Activated T-helper 17 cell treated with anti-CD3 and anti-CD28 coated beads, Interleukin-2, amount 50 U/mL, for 72 hours (primary cell): ENCODE measurements at places on chromosomes 2 and 18.

- no peaks in the 10 kb centered on the region for H3K4me1 ChIP-seq
- no peaks in the 10 kb centered on the region for H3K36me3 ChIP-seq
- no peak overlapping the region for H3K4me3 ChIP-seq
- no peak for ATAC-seq
These were observed 228.7 kb downstream of the PID1 start for GRCh38 chr2:229042349-229042748.

DNA sequence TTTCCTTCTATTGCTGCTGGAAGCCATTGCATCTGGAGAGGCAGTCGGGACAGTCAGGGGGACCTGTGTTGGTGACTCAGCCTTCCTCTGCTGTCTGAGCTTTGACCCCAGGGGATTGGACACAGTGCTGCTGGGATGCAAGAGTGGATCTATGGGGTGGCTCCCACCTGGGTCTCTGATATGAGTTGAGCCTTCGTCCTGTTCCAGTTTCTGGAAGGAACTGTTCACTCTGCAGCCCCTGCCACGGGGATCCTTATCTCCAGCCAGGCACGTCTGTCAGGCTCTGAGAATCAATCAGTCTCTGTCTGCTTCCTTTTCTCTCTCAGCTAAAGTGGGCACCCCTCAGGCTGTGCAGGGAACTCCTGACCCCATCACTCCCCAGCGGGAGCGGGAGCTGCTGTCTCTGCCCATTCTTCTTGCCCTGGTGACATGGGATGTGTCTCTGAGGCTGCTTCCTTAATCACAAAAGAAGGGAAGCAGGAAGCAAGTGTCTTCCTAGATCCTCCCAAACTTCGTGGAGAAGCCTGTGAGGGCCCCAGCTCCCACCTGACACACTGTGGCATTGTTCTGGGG is 51.7 kb downstream of the ARHGAP28 start:
- no peaks in the 10 kb centered on the region for H3K36me3 ChIP-seq
- H3K4me1 ChIP-seq = no peaks in the 10 kb centered on the region
- ATAC-seq = no peak
- no peak overlapping the region for H3K4me3 ChIP-seq

DNA sequence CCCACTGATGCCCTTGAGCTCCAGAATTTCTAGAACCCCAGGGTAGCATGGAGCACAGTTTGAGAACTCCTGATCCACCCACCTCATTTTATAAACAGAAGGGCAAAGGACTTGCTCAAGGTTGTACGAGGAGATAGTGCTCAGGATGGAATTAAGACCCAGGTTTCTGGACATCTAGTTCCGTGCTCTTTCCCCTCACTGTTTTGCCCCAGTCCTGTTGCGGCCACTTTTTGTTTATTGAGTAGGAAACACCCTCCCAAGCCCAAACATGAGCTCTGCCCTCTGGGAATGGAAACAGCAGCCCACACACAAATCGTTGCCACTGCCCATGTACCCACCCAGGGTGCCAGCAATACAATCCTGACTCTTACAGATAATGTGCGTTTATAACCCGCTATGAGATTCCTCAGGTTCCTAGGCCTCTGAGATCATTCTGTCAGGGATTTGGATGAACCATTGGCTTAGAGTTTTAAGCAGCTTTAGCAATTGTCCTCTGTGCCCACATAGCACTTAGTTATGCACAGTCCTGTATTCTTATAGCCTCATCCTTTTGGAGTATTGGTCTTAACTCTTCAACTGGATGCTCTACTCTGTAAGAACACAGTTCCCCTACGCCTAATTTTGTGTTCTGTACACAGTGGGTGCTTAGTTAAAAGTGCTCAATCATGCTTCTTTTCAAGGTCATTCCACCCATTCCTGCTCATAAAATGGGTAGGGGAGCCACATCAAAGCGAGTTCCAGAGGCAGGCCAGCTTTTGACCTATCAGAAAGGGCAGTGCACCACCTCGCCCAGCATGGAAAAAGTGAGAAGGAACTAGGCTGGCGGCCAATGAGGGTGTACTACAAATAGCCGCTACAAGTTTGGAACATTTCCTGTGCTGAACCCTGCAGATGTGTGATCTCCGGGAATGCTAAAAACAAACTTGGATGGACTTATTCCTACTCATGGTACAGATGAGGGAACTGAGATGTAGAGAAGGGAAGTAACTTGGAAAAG is 60.3 kb upstream of the IGFBP2 start:
- H3K36me3 ChIP-seq = no peaks in the 10 kb centered on the region
- no peak overlapping the region for H3K27ac ChIP-seq
- no peak overlapping the region for H3K4me3 ChIP-seq
- no peaks in the 10 kb centered on the region for H3K4me1 ChIP-seq
- ATAC-seq = no peak

GRCh38 chr2:97691166-97691565 is 21.7 kb downstream of the C2orf92 start:
- H3K4me3 ChIP-seq = no peak overlapping the region
- no peak overlapping the region for H3K27ac ChIP-seq
- no peaks in the 10 kb centered on the region for H3K27me3 ChIP-seq
- ATAC-seq = no peak
- no peaks in the 10 kb centered on the region for H3K36me3 ChIP-seq

- H3K36me3 ChIP-seq = no peaks in the 10 kb centered on the region
- peaks cover 31% of the 10 kb centered on the region for H3K27me3 ChIP-seq
- no peak overlapping the region for H3K4me3 ChIP-seq
These were observed 276.9 kb upstream of the SKOR2 start for GRCh38 chr18:47528343-47528742.

- H3K36me3 ChIP-seq = no peaks in the 10 kb centered on the region
- H3K4me3 ChIP-seq = no peak overlapping the region
- H3K4me1 ChIP-seq = no peaks in the 10 kb centered on the region
These were observed 209.9 kb downstream of the TDRD15 start for GRCh38 chr2:21333684-21334083.

- H3K36me3 ChIP-seq = peaks cover 66% of the 10 kb centered on the region
- H3K4me1 ChIP-seq = no peaks in the 10 kb centered on the region
- no peaks in the 10 kb centered on the region for H3K27me3 ChIP-seq
- no peak for ATAC-seq
These were observed 57.1 kb downstream of the PDK1 start for GRCh38 chr2:172613040-172613439.

- ATAC-seq = no peak
- H3K4me1 ChIP-seq = peaks cover 6% of the 10 kb centered on the region
- no peak overlapping the region for H3K27ac ChIP-seq
- no peaks in the 10 kb centered on the region for H3K36me3 ChIP-seq
- peaks cover 3% of the 10 kb centered on the region for H3K27me3 ChIP-seq
These were observed 17.2 kb upstream of the CD207 start for GRCh38 chr2:70852824-70853223.

DNA sequence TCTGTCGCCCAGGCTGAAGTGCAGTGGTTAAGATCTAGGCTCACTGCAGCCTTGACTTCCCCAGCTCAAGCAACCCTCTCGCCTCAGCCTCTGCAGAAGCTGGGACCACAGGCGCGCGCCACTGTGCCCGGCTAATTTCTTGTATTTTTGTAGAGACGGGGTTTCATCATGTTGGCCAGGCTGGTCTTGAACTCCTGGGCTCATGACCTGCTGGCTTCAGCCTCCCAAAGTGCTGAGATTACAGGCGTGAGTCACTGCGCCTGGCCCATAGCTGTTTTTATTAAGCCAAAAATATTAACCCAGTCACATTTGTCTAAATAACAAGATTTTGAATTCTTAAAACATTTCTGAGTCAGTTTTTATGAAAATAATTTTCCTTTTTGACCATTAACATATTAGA is 6.3 kb upstream of the SFT2D3 start:
- H3K36me3 ChIP-seq = no peaks in the 10 kb centered on the region
- H3K4me1 ChIP-seq = no peaks in the 10 kb centered on the region
- ATAC-seq = no peak
- H3K27ac ChIP-seq = no peak overlapping the region
